Pericardium fibroblast (primary cell): ENCODE measurements at places on chromosomes 12 and 14. TPM values are rescaled to one million over a fixed set of nuclear protein-coding genes. Genes with fewer than 3 reads are reported as not detected.

C3AR1 gene
- not detected in 2 replicates for total RNA-seq

AHNAK2 gene
- 58.5 and 81.1 TPM in 2 replicates for total RNA-seq

LAG3 gene
- 0.43 TPM in 1 of 2 replicates, not detected in the other for total RNA-seq

TAS2R7 gene
- not detected in 2 replicates for total RNA-seq

RNFT2 gene
- 1.5 and 2.9 TPM in 2 replicates for total RNA-seq
